ENCODE measurements at places on chromosomes 12 and 14.

DNA sequence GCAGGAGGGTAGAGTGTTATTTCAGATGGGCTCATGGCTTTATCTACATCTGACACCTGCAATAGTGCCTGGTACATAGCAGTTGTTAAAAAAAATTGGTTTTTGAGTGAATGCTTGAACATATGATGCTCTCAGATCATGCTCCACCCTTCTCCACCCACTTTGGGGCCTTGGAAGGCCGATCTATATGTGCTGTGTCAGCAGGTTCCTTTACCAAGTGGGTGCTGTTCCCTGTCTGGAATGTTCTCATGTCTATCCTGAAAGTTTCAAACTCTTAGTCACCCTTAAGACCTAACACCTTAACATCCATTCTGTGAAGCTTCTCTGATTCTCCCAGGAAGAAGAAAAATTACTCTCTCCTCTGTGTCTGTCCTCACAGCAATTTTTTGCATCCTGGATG lies 556.3 kb upstream of the TBX3 start:
- no peak for DNase-seq

DNA sequence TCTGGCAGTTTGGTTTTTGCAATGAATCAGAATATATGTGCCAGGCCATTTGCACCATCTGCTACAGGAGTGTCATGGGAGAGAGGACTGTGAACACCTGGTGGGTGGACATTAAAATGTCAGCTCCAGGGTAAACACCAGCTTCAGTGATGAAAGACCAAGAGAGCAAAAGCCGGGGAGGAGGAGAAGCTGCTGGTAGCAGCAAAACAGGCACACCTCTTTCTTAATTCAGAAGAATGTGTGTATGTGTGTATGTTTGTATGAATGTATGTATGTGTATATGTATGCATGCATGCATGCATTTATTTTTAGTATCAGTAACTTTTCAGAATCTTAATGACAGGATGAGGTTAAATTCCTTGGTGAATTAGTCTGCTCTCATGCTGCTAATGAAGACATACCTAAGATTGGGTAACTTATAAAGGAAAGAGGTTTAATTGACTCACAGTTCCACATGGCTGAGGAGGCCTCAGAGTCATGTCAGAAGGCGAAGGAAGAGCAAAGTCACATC lies 357.4 kb upstream of the PRICKLE1 start:
- no peak for DNase-seq

DNA sequence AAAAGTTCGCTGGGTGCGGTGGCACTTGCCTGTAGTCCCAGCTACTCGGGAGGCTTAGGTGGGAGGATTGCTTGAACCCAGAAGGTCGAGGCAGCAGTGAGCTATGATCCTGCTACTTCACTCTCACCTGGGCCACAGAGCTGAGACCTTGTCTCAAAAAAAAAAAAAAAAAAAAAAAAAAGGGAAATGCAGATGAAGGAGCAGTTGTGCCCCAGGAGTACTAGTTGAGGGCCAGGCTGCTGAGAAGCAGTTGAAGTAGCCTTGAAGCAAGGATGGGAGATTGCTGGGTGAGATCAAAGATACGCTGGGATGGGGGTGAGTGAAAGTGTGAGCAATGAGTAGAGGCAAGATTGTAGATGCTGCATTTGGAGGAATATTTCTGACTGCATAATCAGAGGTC lies 93.4 kb upstream of the DNM1L start:
- no peak for DNase-seq

- DNase-seq: no peak
These were observed 107.7 kb upstream of the SLC38A2 start for GRCh38 chr12:46480316-46480715.

- DNase-seq: no peak
These were observed 390.7 kb downstream of the SYT1 start for GRCh38 chr12:79255288-79255687.

DNA sequence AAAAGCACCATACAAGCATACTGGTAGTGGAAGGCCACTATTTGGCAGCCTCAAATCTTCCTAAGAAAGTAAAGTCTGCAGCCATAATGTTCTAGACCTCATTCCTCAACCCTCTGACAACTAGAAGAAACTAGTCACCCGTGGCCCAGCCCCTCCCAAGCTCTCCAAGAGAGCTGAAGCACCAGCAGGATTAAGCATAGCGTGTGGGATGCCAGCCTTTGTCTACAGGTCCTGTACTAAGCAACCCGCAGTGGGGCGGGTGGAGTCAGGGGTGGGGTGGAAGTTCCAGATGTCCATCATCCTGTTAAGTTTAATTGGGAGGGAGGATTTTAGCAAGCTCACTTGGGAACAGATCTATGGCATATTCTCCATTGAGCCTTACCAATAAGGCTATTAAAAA lies 14.2 kb downstream of the SLC11A2 start:
- no peak for DNase-seq

GRCh38 chr12:49535921-49536525 lies 2.8 kb upstream of the KCNH3 start:
- DNase-seq: no peak

DNA sequence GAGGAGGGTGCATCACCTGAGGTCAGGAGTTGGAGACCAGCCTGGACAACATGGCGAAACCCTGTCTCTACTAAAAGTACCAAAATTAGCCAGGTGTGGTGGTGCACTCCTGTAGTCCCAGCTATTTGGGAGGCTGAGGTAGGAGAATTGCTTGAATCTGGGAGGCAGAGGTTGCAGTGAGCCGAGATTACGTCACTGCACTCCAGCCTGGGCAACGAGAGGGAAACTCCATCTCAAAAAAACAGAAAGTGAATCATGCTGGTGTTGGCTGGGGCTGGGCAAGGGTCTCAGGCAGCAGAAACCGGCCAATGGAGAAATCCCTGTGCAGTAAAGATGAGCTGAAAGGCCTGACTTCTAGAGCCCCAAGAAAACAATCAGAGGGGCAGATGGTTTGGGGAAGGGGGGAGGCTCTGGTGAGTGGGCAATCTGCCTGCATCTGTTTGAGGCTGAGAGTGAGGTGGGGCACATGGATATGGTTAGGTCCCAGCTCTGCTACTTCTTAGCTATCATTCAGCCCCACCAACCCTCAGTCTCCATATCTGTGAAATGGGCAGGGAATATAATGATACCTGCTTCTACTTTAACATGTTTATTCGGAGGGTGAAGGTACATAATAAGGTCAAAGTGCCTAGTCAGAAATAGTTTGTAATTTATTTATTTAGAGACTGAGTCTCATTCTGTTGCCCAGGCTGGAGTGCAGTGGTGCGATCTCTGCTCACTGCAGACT lies 21.3 kb upstream of the COX6A1 start:
- no peak for DNase-seq

All from NCI-H345 (cell line).